ENCODE measurements at places on chromosomes 3 and 15.

DNA sequence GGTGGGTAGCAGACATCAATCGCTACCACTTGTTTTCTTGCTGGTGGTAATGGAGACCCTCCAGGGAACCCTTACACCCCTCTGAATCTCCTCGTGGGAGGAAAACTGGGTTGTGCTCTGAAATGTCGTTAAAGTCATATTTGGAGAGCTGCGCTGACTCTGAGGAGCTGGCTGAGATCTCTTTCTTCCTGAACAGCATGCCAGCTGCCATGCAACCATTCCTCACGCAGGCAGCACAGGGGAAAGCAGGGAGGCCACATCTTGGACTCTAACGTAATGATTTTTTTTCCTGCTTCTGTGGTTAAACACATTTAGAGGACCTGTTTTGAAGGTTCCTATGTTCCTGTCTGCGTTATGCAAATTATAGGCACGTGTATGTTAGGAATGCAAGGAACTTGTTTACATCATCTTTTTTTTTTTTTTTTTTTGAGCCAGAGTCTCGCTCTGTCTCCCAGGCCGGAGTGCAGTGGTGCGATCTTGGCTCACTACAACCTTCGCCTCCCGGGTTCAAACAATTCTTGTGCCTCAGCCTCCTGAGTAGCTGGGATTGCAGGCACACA lies 156.7 kb downstream of the TJP1 start:
- DNase-seq, result no peak

DNA sequence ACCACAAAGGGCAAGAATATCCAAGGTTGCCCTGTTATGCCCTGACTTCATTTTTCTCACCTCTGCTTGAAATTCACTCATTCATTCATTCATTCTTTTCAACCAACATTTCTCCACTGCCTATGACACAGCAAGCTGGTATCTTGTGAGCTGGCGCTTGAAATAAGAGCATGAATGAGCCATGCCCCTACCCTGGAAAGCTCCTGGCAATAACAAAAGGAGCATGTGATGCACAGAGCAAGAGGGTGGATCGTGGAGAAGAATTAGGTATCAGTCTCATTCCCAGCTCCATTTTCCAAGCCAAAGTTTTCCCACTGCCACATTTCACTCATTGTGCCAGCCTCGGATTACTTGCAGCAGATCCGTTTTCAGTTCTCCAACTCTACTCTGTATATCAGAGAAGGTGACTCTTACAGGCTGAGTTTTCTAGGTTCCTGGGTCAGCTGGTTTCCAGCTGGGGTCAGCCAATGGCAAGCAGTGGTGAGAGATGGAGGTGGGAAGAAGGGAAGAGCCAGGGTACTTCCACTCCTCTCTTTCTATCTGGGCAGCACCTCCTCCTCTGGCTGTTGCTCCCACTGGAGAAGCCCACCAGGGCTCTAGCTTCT lies 144.8 kb downstream of the SUCLG2 start:
- DNase-seq, result no peak

GRCh38 chr3:194773771-194774455 lies 88.2 kb downstream of the FAM43A start:
- peak; percentile 47 for DNase-seq

- DNase-seq, result no peak
Observed at GRCh38 chr3:133880287-133880686, 15.4 kb downstream of the RAB6B start.

- DNase-seq, result peak; percentile 16
Observed at GRCh38 chr3:78951342-78951945, 816.4 kb downstream of the ROBO1 start.

DNA sequence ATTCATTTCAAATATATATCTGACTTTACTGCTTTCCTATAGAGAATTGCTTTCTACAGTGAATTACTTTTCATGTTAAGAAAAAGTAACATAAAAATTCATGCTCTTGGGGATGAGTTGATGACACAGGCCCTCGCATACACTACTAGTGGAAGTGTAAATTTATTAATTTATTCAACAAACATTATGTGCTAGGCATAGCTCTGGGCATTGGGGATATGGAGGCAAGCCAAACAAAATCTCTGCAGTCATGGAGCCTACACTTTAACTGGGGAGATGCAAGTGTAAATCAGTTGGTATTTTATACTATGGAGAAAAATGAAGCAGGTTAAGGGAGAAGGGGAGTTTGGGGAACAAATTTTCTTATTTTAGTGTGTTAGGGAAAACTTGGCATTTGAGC lies 340.7 kb downstream of the RAP2B start:
- DNase-seq, result no peak

GRCh38 chr15:69860321-69860720 lies 237.4 kb downstream of the TLE3 start:
- DNase-seq, result no peak

GRCh38 chr3:128573707-128574162 lies 76.9 kb downstream of the RPN1 start:
- no peak for DNase-seq

DNA sequence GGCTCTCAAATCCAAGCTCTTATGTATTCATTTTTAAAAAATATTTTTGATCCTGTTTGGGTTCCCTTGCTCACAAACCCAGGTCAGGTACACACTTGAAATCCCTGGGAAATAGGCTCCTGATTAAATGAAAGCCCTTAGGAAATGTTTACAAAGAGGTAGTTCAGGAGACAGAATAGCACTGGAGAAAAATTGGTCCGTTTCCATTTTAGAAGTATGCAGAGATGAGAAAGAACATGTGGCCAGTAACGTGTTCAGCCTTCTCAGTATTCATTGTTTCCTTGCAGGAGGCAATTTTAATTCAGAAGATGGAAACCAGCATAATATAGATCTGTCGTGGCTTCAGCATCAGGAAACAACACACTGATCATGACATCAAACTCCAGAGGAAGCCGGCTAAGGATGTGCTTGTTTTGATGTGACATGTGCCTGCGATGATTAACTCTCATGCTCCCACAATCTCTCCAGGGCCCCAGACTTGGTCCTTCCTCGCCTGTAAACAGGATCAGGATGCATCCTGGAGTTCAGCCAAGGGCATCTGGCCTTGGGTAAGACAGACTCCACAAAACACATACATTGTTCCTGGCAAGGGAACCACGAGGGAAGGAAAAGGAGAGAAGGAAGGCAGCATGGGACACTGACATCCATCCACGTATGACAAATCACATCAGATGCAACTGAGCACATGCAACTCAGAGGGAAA lies 350.5 kb upstream of the THBS1 start:
- DNase-seq, result no peak

DNA sequence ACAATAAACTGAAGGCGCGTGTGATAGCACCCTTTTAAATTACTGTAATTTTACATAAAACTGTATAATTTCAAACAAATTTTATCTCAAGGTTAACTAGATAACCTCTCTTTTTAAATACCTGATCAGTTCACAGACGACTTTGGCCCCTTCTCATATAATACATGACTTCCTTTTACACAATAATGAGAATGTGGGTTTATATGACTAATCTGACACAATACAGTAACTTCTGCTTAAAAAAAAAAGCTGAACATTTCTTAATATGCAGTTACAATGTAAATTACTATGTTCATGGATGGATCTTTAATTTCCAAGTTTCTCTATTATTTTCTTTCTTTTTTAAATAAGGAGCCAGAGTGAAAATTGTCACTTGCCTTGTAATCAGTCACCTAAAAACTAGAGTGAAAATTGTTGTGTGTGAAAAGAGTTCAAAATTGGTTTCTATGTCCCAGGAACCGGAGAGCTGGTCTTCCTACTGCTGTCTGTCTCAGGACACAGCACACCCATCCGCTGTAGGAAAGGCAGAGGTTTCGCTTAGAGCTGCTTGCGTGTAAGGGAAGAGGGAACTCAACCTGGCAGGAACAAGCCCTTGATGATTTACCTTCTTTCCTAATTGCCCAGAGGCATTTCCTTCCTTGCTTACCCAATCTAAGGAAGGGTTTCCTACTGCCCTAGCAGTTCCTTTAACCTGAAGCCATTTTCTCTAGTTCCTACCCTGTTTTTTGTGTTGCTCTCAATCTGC lies 33.3 kb downstream of the PLD1 start:
- no peak for DNase-seq

GRCh38 chr3:74295479-74295878 lies 319.0 kb downstream of the CNTN3 start:
- no peak for DNase-seq

DNA sequence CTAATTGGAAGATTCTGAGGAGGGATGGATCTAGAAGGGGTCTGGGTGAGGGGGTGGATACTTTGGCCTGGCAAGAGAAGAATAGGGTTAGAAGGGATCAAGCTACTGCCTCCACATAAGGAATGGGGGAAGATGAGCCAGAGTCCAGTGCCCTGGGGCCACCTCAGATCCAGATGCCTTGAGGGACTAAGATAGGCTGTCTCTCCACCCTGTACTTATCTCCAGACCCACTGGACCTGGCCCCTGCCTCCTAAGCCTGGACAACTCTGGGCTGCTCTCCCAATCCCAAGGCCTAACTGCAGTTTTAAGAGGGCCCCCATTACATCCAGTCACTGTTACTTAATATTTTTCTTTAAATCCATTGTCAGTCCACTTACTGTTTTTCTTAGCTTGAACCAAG lies 2.0 kb downstream of the DVL3 start:
- DNase-seq, result no peak

DNA sequence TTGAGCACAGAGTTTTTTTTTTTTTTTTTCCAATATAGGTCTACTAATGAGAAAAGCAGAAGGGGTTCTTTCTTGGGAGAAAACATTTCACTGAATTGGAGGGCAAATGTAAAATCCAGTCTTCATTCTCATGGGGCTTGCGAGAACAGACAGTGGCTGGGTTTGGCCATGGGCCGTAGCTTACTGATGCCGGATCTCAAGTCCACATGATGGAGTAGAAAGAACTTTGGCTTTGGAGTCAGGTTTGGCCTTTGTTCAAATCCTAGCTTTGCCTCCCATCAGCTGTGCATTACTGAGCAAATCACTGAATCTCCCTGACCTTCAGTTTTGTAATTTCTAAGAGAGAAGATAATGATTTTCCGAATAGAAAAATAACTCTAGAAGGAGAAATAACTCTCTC lies 59.7 kb downstream of the LMCD1 start:
- no peak for DNase-seq

DNA sequence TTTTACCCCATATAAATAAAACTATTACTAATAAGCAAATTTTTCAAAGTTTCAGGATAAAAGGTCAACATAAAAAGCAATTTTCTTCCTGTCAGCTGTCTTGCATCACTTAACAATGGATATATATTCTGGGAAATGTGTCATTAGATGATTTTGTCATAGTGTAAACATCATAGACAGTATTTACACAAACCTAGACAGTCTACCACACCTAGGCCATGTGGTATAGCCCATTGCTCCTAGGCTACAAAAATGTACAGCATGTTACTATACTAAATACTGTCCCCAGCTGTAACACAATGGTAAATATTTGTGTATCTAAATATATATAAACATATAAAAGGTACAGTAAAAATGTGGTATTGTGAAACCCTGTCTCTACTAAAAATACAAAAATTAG lies 156.7 kb downstream of the ANO10 start:
- no peak for DNase-seq

DNA sequence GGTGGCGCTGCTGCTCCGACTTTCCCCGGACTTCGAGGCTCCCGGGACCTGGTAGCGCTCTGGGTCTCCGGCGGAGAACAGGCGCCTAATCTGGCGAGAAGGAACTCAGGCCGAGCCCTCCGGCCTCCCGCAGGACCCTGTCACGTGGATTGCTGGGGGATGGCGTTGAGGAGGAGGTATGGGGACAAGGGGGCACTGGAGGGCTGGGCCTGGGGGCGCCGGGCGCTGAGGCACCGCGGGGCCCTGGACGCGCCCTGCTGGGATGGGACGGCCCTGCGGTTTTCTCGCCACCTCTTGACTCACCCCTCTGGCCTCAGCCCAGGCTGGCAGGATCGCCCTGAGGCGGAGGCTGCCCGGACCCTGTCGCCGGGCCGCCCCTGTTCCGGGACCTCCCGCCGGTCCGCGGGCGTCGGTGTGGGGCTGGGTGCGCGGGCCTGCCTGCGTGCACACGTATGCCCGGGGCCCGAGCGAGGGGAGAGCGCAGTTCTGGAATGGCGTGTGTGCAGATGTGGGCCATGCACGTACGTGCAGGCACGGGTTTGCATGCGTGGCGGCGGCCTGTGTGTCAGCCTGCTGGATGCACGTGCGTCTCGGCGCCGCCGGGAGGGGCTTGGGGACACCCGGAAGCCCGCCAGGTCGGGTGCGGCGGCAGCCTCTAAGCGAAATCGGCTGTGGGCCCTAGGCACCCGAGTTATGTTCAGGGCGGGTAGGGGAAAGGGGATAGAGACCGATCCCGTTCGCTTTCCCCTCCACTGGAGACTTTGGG lies 752 bp downstream of the C15orf39 start:
- DNase-seq, result peak; percentile 40

GRCh38 chr3:35183927-35184675 lies 455.2 kb upstream of the ARPP21 start:
- no peak for DNase-seq

- no peak for DNase-seq
Observed at GRCh38 chr15:55588815-55589115, 620 bp upstream of the PYGO1 start.

DNA sequence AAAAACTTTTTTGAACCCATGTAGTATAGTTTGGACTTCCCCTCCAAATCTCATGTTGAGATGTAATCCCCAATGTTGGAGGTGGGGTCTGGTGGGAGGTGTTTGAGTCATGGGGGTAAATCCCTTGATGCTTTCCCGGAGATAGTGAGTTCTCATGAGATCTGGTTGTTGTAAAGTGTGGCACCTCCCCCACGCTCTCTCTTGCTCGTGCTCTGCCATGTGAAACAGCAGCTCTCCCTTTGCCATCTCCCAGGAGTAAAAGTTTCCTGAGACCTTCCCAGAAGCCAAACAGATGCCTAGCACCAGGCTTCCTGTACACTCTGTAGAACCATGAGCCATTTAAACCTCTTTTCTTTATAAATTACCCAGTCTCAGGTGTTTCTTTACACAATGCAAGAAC lies 16.0 kb upstream of the RNU6-1 start:
- no peak for DNase-seq

GRCh38 chr3:160455846-160456245 lies 6.3 kb upstream of the TRIM59 start:
- no peak for DNase-seq

DNA sequence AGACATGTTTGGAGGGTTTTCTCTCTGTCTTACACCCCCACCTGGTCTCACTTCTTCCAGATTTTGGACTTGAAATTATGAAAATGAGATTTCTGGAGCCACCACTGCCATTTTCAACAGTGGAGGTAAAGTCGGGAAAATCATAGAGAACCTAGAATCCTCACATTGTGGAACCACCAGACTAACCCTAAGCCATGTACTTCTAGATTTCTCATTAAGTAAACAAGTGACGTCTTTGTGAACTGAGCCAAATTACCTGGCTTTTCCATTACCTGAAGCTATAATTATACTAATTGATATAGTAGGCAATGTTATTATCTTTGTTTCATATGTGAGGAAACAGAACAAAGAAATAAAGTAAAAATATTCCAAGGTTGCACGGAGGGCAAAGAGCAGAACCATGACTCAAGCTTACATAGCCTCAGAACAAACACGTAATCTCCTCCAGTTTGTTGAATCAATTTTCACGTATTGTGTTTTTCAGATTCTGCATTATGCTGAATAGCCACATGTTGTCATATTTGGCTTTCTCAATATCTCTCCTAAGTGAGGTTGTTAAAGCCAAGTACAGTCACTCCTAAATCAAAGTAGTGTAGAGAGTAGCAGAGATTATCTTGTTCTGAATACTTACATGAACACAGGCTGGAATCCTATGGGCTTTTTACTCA lies 101.3 kb upstream of the CMC1 start:
- DNase-seq, result no peak

- DNase-seq, result no peak
Observed at GRCh38 chr3:53633197-53633787, 138.9 kb downstream of the CACNA1D start.

GRCh38 chr3:36210840-36211651 lies 169.3 kb upstream of the STAC start:
- no peak for DNase-seq

GRCh38 chr3:183534249-183534648 lies 21.3 kb downstream of the KLHL6 start:
- DNase-seq, result no peak
